Stimulated activated CD4-positive, alpha-beta T cell treated with anti-CD3 and anti-CD28 coated beads, Interleukin-1b, Interleukin-23, amount 100 ng/mL, for 24 hours (primary cell): ENCODE measurements at places on chromosomes 12 and 14.

DNA sequence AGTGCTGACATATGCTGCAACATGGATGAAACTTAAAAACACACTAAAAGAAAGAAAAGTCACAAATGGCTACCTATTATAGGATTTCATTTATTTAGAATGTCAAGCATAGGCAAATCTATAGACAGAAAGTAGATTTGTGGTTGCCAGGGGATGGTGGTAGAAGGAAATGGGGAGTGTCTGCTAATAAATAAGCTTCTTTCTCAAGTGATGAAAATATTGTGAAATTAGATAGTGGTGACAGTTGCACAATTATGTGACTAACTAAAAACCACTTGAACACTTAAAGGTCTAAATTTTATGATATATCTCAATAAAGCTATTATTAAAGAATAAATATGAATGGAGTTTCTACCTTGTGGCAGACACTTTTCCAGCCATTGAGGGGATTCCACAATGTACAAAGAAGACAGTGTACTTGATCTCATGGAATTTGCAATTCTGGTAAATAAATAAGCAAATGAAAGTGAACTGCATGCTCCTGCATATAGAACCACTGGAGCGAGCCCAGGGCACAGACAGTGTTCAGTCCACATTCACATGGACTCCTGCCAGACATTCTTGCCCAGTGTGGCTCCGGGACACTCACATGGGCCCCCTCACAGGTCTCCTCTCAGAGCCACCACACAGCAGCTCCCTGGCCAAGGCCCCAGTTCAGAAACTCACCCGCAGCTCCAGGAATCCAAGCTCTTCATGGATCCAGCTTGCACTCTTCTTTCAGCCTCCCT, 107.1 kb upstream of the ARID2 start:
- DNase-seq: no peak

GRCh38 chr12:98955284-98955683, 310.2 kb downstream of the APAF1 start:
- no peak for DNase-seq

DNA sequence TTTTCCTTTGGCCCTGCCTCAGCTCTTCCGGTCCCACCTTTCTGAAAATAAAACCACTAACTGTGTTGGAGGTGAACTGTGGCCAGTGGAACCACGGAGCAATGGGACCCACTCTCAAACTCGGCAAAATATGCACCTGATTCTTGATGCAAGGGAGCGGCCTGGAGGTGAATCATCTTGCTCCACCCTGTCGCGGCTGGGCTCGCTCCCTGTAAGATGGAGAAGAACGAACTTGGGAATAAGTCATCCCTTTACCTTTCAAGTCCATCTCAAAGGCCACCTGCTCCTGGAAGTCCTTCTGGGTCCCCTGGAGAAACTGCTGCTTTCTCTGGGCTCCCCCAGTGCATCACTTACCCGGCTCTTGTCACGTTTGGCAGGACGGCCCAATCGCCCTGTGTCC, 309.9 kb downstream of the BCL11B start:
- DNase-seq: no peak

DNA sequence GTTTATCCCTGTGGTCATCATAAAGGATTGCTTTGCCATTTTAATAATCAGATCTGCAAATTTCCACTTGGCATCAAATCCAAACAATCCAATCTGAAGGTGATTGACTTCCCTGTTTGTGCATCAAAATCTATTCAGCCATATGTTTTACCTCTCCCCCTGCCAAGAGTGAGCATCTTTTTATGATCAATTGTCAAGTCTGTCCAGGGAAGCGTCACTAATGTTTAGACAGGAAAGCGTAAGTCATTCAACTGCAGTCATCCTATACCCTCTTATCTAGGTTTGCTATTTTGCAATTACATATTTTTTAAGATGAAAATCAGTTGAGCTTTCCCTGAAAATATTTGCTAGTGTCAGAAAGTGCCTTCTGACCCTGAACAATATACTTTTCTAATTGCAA, 1224.1 kb upstream of the SEL1L start:
- no peak for DNase-seq

GRCh38 chr14:72898448-72898847, 4.5 kb upstream of the DPF3 start:
- DNase-seq: no peak

- no peak for DNase-seq
Observed at GRCh38 chr12:81564237-81564636, 194.9 kb downstream of the PPFIA2 start.

DNA sequence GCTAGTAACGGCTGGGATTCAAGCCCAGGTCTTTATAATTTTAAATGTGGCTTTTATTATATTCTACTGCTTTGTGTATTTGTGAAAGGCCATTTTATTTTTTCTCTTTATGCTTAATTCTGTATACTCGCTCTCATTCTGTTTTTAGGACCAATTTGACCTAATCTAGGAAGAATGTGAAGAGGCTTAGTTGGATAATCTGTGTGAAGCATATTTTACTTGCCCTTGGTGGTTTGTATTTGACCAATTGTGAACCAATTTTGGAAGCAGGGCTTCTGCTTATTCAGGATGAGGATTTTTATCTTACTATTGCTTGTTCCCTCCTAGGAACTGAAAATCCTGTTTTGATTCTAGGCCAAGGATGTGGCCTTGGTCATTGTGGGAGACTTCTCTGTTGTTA, 113.1 kb downstream of the TTC6 start:
- no peak for DNase-seq

- no peak for DNase-seq
Observed at GRCh38 chr12:109586385-109587296, 13.0 kb downstream of the MVK start.

DNA sequence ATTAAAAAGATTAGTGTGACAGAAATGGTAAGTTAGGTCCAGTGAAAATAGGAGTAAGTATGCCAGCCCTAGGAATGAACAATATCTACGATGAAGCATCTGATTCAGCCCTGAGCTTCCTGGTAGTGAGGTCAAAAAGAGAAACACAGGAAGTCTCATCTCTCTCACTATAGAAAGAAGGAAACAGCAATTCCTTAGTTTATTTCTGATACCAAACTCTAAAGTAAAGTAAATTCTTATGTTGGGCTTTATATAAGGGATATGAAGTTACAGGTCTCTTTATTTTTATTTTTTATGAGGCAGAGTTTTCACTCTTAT, 76.7 kb upstream of the RFLNA start:
- no peak for DNase-seq

DNA sequence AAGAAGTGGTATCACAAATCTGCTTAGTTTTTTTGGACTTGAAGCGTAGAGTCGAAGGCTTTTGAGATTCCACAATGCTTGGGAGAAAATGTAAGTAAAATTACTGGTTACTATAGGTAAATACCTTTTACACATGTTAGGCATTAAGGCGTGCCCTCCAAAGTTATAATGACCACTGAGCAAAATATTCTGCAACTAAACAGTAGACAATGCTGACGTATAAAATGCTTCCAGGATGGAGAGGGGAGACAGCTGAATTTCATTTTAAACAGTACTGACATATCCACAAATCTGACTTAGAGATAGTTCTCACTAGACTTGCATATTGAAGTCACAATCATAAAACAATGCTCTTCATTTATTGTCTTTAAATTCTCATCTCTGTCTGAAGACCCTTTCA, 144.5 kb upstream of the DCN start:
- no peak for DNase-seq

DNA sequence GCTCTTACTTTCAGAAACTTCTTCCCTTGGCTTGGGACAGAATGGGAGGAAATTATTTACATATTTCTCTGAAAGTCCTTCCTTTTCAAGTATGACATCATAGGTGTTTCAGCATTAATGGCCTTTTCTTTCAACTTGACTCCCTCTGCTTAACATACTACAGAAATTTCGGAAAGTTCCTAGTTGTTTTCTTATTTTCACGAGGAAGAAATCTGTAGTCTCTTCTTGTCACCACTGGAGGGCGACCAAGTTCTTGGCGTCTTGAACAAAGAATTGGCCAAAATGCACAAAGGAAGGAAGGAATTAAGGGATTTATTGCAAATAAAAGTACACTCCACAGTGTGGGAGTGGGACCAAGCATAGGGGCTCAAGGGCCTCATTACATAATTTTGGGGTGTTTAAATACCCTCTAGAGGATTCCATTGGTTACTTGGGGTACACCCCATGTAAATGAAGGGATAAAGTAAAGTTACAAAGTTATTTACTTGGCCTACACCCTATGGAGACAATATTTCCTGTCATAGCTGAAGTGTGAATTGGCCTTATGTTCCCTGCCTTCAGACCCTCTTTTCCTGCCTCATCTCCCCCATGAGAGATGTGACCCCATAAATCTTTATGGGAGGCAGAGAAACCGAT, 70.4 kb downstream of the RPL10L start:
- DNase-seq: no peak

DNA sequence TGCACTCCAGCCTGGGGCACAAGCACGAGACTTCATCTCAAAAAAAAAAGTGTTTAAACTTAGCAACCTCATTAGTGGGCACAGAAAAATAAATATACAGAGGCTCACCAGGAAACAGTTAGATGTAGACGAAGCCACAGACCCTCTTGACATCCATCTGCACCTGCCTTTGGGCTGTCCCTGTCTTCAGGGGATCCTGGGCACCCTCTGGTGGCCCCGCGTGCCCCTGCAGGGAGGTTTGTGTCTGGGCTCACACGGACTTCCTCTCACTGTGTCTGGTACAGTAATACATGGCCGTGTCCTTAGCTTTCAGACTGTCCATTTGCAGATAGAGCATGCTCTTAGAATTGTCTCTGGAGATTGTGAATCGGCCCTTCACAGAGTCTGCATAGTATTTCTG, 916.5 kb downstream of the TMEM121 start:
- peak; percentile 18 for DNase-seq
